M059J (cell line): ENCODE measurements at places on chromosomes 16 and 17. TPM values are rescaled to one million over a fixed set of nuclear protein-coding genes. Genes with fewer than 3 reads are reported as not detected.
A peak's percentile ranks its signal among the peaks of the same experiment; 100 is the strongest.

Gene SLC35G6
- total RNA-seq, result not detected in 2 replicates

GRCh38 chr17:28925912-28926365 lies 23.1 kb upstream of the DHRS13 start:
- peak; percentile 96 for DNase-seq

Gene TAOK2
- total RNA-seq, result 24.1 and 47.4 TPM in 2 replicates

Gene ATP6V0A1
- 21.5 and 29.6 TPM in 2 replicates for total RNA-seq

DNA sequence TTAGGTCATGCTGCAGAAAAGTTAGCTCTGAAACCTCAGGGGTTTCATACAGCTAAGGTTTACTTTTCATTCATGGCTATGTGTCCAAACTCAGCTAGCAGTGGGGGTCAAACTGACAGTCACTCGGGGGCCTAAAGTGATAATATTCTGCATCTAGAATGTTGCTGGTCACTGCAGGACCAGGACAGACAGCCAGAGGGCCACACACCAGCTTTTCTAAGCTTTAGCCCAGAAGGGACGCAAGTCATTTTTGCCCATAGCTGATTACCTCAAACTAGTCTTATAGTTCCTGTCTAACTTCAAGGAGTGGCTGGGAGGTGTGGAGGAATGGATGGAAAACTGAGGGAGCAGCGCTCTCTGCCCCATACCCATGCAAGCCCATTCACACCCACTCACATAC lies 163.0 kb upstream of the NLRP1 start:
- DNase-seq, result no peak

Gene CCL8
- 0.17 and 0.69 TPM in 2 replicates for total RNA-seq

Gene SMIM36
- not detected in 2 replicates for total RNA-seq

Gene SLC5A10
- total RNA-seq, result 0.27 TPM in 1 of 2 replicates, not detected in the other

GRCh38 chr17:74746376-74746775 lies 2.1 kb upstream of the NHERF1 start:
- DNase-seq, result no peak

GRCh38 chr16:54077050-54077821 lies 209.4 kb downstream of the IRX3 start:
- peak; percentile 90 for DNase-seq

DNA sequence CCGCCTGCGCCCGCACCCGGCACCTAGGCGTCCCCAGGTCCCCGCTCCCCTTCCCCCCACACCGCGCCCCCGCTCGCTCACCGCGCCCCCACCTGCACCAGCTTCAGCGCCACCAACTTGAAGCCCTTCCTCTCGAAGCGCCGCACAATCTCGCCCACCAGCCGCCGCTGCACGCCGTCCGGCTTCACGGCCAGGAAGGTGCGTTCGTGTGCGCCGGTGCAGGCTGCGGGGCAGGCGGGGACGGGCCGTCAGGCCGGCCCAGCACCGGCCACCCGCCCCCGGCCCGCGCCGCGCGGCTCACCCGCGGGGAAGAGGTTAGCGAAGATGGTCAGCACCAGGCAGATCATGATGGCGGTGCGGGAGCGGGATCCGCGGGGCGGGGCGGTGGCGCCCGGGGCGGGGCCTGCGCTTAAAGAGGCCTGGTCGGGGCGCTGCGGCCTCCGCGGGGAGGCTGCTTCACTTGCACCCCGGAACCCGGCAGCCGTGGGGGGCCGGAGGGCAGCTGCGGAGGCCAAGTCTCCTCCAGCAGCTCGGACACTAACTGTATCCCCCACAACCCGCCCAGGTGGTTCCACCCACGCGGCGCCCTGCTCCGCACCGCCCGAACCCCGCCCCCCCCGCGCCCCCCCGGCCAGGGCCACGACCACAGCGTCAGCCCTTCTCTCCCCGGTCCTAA lies at the start of gene NME3:
TSS of gene NME3 (minus strand) at position 356 of the 676 bp plus-strand sequence. CDS start at position 347, 9 bp downstream.
- no peak for DNase-seq

Gene ACE
- total RNA-seq, result 1.3 and 2.1 TPM in 2 replicates

DNA sequence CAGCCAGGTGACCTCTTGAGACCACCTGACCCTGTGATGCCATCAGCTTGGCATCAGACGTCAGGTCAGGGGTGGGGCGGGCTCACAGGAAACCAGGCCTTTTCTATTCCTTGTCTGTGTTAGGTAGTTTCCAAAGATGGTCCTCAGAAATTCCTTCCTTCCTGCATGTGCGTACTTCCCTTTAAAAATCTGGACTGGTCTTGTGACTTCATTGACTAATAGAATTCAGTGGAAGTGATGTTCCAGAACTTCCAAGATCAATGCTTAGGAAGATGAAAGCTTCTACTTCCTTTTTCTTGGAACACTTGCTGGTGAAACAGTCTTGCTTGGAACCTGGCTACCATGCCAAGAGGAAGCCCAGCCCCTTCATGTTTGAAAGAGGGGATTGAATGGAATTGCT lies 10.0 kb upstream of the N4BP1 start:
- DNase-seq, result no peak

DNA sequence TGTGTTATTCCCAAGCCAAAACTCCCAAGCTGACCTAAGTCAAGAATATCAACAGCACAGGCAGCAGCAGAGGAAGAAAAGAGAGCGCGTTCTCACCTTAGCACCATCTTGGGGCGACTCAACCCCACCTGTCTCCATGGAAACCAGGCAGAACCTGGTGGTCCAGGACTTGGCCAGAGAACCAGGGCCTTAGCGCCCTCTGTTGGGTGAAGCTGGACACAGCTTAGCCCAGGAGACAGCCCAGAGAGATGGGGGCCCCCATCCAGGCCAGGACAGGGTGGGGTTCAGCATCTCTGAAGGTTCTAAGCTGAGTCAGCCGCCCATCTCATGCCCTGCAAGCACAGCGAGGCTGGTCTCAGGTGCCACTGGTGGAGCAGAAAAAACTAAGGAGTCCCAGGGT lies 60.1 kb upstream of the TMEM132E start:
- DNase-seq, result peak; percentile 2

DNA sequence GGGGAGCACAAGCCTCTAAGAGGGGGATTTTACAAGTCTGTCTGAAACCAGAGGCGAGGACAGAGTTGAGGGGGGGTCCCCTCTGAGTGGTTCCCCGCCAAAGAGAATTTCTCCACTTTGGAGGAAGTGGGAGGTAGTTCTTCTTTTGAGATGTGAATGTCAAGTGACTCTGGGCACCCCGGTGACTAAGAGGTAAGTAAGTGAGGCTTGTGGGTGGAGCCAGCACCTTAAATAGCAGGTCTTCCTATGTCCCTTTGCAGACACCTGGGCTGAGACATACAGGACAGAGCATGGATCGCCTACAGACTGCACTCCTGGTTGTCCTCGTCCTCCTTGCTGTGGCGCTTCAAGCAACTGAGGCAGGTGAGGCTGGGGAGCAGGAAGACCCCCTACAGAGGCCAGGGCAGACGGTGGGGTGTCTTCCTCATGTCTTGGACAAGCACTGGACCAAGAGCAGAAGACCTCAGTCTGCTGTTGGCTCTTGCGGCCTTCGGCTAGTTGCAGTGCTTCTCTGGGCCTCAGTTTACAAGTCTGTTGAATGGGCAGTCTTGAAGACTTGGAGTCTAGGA lies at the start of gene CCL22:
TSS of gene CCL22 (plus strand) at position 257 of the 569 bp plus-strand sequence. CDS start at position 291, 34 bp downstream.
- peak; percentile 26 for DNase-seq

Gene PSMC5
- 38.3 and 47.6 TPM in 2 replicates for total RNA-seq

DNA sequence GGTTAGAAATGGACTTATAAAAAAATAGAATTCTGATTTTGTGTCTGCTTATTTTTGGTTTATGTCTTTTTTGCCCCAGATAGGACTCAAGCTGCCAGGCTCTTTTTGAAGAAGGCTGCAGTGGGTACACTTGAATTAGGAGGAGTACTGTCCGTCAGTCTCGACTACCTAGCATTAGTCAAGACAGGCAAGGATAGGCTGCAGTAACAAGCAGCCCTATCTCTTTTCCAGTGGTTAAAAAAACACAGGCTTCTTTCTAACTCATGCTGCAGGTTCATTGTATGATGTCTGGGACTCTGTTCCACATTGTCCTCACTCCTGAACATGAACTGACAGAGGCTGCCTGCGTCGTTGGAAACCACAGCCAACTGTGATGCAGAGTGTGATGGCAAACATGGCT lies 8.0 kb downstream of the C16orf46 start:
- DNase-seq, result no peak

- peak; percentile 42 for DNase-seq
Observed at GRCh38 chr16:3058139-3059030, 7.1 kb upstream of the IL32 start.

DNA sequence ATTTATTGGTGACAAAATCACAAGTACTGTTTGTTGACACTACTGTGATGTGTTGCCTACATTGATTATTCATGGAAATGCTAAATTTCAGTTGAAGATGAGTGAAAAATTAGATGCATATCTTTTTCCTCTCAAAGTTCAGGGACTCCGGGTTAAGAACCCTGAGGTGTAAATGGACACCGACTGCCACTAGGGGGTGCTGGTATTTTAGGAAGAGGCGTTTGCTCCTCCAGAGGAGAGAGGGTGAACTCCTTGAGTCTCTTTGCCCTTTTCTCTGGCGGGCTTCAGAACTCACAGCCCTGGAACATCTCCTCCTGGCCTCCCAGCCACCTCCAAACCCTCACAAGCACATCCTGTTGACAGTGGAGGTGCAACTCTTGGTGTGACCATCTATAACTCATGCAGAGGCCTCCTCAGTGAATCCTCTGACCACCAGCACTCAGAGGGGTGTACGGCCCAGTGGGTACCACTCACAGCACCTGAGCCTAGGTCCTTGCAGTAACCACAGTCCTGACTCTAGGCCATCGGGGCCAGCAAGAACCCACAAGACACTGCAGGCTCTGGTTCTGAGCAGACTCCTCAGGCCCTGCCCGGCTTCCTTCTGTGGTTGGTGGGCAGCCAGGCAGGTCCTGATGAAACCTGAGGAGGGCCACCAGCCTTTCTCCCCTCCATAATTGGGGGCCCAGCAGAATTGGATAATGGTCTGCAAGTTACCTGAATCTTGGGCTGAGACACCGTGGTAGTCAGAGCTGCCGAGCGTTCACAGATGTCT lies 26.2 kb upstream of the PIK3R5 start:
- peak; percentile 25 for DNase-seq

Gene ALDH3A1
- total RNA-seq, result not detected in 2 replicates

GRCh38 chr16:74713325-74713724 lies 12.7 kb upstream of the MLKL start:
- no peak for DNase-seq

GRCh38 chr17:3647769-3648555 lies 11.4 kb downstream of the CTNS start:
- DNase-seq, result peak; percentile 51

GRCh38 chr17:32143527-32143870 lies 1.2 kb downstream of the RHOT1 start:
- no peak for DNase-seq

GRCh38 chr17:81727324-81728031 lies 15.4 kb downstream of the SLC25A10 start:
- DNase-seq, result no peak

DNA sequence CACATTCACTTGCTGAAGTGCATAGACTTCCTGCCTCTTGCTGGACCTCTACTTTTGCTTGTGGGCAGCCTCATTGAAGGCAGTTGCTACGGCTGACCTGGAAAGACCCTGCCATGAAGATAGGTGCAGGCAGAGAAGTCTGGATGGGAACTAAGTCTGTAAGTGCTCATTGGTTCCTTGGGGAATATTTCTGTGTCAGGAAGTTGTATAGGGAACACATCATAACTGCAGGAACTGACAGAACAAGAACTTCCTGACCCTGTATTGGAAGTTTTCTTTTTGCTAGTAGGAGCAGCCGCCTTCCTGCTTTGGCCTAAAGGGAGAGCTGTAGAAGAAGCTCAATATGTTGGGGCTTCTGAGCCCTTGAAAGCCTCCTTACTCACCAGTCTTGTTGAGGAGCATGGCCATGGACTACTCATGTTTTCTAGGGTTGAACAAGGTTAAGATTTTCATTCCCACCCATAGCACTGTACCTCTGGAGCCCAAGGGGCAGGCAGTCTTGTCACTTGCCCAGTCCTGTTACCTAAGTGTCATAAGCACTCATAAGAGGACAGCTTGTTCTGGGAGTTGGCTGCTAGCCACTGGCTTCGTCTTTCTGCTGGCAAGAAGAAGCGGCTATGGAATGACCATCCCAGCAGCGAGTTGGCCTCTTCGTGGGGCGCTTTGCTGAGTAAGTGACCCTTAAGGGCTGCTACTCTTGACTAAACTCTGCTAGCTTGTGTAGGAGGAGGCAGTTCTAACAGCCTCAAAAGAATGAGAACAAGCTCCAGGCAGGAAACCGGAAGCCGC lies 7.2 kb downstream of the UBFD1 start:
- DNase-seq, result no peak

GRCh38 chr17:72422505-72423285 lies 301.9 kb downstream of the SOX9 start:
- DNase-seq, result peak; percentile 100

Gene PRSS36
- total RNA-seq, result 0.10 and 0.49 TPM in 2 replicates

DNA sequence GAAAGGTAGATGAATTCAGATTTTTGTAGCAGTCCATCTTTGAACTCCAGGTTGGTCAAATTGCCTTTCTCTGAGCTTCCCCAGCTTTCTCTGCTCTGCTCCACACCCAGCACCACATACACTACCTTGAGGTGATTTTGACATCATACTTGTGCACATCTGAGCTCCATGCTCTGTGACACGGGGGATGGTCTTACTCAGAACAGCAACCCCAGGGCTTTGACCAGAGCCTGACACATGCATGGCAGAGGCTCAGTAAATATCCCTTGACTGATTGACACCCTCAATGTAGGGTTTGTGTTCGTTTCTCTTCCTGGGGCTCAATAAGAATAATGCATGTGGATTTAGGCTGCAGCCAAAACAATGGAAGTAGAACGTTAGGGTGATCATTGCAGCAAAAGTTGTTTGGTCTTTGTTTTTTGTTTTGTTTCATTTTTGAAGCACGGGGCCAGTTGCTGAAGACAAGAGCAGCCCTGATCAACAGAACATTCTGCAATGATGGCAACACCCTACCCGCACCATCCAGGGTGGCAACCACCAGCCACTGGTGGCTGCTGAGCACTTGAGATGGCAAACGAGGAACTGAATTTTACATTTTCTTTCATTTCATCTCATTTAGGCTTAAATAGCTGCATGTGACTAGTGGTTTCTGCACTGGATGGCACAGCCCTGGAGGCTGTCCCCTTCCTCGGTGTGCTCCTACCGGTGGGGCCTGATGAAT lies 224.8 kb upstream of the TNRC6C start:
- no peak for DNase-seq

Gene HASPIN
- 11.4 and 18.3 TPM in 2 replicates for total RNA-seq
